ENCODE measurements at places on chromosomes 2 and 18. TPM values are rescaled to one million over a fixed set of nuclear protein-coding genes. Genes with fewer than 3 reads are reported as not detected.

The HNMT gene
- total RNA-seq: 64.4 TPM

The TEKT4 gene
- total RNA-seq: not detected

The AGAP1 gene
- total RNA-seq: 13.9 TPM

The PLB1 gene
- 3.0 TPM for total RNA-seq

The SLC9A4 gene
- under 0.01 TPM for total RNA-seq

The IL1B gene
- 2.6 TPM for total RNA-seq

The L3MBTL4 gene
- total RNA-seq: not detected

The ELOA2 gene
- total RNA-seq: not detected

The ECEL1 gene
- not detected for total RNA-seq

The NT5DC4 gene
- total RNA-seq: not detected

Measured in fibroblast of villous mesenchyme (primary cell).